ENCODE measurements at places on chromosomes 16 and 17.

DNA sequence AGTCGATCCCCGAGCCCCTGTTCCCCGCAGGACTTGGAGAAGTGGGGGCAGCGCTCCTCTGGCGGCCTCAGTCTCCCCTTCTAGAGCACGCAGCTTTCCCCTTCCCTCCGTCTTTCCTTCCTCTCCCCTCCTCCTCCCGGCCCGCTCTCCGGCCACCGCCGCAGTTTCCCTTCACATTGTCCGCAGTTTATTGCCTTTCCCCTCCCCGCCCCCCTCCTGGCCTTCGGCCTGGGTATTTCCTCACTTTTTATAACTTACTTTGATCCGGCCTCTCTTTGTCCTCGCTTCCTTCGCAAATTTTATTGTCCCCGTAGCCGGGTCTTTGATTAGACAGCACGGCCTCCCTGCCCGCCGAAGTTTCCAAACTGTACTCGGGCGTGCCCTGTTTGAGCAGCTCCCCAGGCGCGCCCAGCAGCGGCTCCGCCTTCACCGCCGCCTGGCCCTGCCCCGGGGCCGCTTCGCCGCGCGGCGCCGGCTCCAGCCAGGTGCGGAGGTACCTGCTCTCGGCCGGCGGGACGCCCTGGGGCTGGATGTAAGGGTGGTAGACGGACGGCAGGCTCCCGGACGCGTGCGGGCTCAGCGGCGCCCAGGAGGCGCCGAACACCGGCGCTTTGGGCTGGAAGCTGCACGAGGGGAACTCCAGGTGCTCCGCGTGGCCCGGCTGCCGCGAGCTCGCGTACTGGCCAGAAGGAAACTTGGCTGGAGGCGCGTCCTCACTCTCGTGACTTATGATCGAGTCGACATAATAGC lies 488 bp downstream of the HOXB9 start:
- DNase-seq = peak; percentile 26

- peak; percentile 75 for DNase-seq
Measured at GRCh38 chr17:71869841-71870545, 250.8 kb upstream of the SOX9 start.

- DNase-seq = no peak
Measured at GRCh38 chr17:39123627-39124026, 27.8 kb downstream of the PLXDC1 start.

GRCh38 chr17:62994931-62995330 lies 28.9 kb downstream of the TANC2 start:
- DNase-seq = no peak

DNA sequence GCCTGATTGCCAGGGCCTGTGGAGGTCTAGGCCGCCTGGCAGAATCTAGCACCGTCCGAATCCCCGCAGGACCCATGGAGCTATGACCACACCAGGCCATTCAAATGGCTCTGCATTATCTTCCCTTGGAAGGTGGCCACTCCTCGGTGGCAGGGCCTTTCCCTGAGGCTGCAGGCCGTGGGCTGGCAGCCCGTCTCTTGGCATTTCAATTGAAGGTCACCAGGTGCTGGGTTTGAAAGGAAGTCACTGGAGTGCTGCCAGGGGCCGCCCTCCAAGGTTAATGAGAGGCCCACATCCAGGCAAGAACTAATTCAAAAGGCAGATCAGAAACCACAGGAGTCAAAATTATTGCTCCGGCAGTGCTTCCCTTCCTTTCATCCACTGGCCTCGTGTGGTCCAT lies 27.7 kb upstream of the CACNG5 start:
- DNase-seq = no peak

DNA sequence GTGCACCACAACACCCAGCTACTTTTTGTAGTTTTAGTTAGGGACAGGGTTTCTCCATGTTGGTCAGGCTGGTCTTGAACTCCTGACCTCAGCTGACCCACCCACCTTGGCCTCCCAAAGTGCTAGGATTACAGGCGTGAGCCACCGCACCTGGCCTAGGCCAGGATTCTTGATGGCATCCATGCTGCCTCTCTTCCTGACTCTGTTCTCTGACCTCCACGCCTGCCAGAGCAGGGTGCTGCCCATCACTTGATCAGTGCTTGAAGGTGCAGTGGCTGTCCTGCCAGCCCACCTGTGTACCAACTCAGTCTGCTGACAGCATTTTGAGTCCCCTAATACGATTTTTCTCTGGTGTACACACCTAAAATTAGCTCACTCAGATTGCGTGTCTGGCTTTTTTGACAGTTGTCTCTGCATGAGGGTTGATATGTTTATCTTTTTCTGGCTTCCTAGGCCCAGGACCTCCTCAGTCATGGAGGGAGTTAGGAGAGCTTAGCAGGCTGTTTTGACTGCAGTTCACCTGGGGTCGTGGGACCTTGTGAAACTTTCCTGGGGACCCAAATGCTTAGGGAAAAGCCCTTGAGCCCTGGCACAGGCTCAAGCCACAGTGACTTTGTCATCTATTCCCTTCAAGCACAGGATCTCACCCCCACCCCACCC lies 5.9 kb downstream of the HAS3 start:
- DNase-seq = no peak

- no peak for DNase-seq
Measured at GRCh38 chr17:28777178-28777577, 33.4 kb downstream of the TRAF4 start.

GRCh38 chr16:23132775-23133463 lies 16.3 kb downstream of the USP31 start:
- no peak for DNase-seq

GRCh38 chr17:56269556-56270389 lies 116.5 kb downstream of the ANKFN1 start:
- no peak for DNase-seq

GRCh38 chr17:82922646-82923045 lies 82.8 kb upstream of the ZNF750 start:
- DNase-seq = no peak

- no peak for DNase-seq
Measured at GRCh38 chr17:76191896-76192295, 48.4 kb downstream of the RNF157 start.

GRCh38 chr16:1554826-1555445 lies 21.5 kb downstream of the TMEM204 start:
- DNase-seq = no peak

- DNase-seq = no peak
Measured at GRCh38 chr17:68134046-68134637, 98.6 kb downstream of the KPNA2 start.

- DNase-seq = peak; percentile 76
Measured at GRCh38 chr16:68520649-68521086, 18.4 kb upstream of the ZFP90 start.

DNA sequence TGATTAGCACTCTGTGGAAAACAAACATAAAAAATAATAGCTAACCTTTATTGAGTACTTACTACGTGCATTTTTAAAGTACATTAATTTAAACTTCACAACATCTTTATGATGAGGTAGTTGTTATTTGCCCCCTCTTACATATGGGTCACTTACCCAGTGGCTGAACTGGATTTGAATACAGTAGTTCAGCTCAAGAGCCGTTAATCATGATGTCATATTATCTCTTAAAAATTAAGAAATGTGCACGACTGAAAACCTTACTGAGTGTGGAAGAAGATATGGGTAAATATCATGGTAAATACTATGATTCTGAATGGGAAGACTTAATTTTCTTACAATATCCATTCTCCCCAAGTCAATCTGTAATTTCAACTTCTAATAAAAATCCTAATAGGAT lies 17.6 kb downstream of the NDEL1 start:
- DNase-seq = no peak

DNA sequence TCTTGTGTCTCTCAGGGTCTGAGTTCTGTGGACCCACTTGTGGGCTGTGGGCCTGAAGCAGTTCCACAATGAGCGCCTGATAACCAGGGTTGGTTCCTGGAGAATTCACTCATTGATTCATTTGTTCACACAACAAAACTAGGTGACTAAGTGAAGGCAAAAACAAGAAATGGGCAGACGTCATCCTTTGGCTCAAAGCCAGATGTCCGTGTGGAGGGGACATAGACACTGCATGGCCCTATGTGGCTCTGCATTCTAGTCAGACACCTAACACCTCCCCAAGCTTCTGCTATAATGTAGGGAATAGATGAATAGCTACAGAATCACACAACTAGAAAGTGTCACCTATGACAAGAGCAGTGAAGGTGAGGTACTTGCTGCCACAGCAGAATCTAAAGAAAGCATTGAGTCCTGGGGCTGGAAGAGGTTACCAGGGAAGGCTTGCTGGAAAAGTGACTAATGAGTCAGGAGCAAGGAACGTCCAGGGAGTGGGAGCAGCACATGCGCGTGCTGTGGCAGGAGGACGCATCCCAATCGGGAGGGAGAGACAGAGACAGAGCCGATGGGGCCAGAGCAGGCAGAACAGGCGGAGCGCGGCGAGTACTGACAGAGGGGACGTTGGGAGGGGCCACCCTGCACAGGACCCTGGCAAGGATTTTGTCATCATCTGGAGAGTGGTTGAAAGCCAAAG lies 58.9 kb downstream of the CES1 start:
- no peak for DNase-seq

- DNase-seq = no peak
Measured at GRCh38 chr17:27315322-27315721, 21.4 kb downstream of the WSB1 start.

GRCh38 chr16:89170346-89171215 lies 967 bp upstream of the CDH15 start:
- peak; percentile 41 for DNase-seq

GRCh38 chr16:813204-813915 lies 12.8 kb upstream of the GNG13 start:
- no peak for DNase-seq

DNA sequence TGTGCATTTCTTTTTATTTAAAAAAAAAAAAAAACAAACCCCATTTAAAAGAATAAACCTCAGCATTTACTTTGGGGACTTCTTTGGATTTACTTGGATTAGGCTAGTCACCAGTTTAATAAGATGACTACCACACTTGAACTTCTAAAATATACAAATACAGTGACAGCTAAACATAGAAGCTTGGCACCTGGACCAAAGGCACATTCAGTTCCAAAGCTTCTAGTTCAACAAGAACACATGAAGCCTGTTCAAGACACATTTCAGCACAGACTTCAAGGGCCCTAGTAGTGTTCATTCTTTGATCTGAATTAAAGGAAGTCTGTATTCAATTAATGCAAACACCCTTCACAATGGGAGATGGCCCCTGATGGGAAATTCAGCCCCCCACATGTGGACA lies 11.6 kb upstream of the ROGDI start:
- DNase-seq = no peak

- no peak for DNase-seq
Measured at GRCh38 chr17:70242781-70243437, 73.6 kb downstream of the KCNJ2 start.

DNA sequence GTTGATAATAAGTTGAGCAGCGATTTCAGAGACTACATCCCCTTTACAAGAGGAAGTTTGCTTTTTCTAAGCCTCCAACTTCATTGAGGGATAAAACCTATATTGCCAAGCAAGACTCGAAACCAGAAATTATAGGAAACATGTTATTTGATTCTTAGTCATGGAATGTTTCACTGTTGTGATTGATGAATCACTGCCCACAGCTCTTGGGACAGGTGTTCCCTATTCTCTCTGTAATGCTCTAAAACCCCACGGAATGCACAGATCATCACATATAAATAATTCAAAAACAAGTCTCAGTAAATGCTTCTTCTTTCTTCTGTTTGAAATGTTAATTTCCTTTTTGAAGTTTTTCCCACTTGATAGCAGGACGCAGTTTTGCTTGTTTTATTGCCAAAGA lies 809.5 kb upstream of the GOT2 start:
- no peak for DNase-seq

DNA sequence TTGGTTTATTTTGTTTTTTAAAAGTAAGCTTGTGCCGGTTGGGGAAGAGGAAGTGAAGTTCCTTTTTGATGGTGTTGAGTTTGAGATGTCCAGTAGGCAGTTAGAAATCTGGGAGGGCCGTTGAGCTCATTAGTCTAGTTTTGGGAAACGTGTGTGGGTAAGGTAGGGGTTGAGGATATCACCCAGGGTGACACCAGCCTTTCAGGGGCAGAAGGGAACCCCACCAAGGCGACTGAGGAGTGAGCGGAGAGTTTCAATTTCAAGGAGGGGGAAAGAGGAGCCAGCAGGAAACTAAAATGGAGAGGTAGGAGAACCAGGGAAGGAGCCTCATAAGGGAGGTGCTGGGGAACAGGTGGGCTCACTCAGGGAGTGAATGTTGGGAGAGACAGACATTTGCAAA lies 22.7 kb downstream of the HAPSTR1 start:
- DNase-seq = no peak

DNA sequence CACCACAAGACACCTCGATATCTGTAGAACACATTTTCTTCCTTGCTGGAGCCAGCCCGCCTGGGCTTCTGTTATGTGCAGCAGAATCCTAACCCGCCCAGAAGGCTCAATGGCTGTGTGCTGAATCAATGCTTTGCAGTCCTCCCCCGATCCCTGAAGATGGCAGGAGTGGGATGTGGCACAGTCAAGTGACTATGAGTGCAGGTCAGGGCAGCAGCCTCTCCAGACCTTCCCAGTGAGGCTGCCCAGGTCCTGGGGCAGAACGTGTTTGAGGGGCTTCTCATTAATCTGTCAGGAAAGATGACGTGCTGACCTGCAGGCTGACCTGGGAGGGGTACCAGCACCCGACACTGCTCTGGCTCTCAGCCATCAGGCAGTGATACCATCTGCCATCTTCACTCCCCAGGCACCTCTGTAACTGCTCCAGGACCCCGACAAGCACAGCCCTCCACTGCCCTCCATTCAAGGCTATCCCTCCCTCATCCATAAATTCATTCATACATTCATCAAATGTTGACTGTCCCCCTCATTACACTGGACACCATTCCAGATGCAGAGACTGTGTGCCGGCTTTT lies 35.2 kb downstream of the LRRC75A start:
- no peak for DNase-seq

DNA sequence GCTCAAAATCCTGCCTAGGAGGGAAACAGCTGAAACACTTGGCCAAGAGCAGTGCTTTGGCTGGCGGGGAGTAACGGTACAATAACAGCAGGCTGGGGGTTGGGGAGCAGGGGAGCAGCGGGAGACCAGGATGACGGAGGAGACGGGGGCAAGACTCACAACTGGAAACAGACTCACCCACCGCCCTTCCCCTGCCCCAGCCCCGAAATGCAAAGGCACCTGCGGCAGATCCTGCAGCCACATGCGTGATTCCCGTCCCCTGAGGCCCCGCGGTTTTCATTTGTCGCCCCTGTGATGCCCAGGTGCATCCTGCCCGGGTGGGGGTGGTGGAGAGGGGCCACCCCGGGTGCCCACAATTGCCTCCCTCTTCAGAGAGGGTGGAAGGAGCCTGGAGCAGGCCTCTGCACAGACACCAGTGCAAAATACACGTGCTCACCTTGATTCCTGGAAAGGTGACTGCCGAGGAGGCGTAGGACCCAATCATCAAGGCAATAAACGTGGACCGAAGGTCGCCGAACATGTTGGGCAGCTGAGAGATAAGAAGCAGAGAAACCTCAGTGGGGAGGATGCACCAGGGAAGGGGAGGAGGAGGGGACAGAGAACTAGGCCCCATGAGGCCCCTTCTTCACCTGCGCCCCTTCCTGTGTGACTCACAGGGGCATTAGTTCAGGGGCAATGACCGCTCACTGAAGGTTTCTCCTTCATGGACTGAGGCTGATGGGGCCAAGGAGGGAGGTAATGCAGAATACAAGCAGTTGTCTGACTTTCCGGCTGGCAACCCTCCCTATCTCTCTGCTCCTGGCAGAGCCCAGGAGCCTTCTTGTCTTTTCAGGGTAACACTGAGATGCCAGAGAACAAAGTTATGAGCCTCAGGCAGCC lies 30.4 kb upstream of the PITPNA start:
- DNase-seq = no peak
